ENCODE measurements at places on chromosomes 6 and 20.

GRCh38 chr6:56860475-56860874 lies 94.4 kb upstream of the BEND6 start:
- DNase-seq, result no peak

DNA sequence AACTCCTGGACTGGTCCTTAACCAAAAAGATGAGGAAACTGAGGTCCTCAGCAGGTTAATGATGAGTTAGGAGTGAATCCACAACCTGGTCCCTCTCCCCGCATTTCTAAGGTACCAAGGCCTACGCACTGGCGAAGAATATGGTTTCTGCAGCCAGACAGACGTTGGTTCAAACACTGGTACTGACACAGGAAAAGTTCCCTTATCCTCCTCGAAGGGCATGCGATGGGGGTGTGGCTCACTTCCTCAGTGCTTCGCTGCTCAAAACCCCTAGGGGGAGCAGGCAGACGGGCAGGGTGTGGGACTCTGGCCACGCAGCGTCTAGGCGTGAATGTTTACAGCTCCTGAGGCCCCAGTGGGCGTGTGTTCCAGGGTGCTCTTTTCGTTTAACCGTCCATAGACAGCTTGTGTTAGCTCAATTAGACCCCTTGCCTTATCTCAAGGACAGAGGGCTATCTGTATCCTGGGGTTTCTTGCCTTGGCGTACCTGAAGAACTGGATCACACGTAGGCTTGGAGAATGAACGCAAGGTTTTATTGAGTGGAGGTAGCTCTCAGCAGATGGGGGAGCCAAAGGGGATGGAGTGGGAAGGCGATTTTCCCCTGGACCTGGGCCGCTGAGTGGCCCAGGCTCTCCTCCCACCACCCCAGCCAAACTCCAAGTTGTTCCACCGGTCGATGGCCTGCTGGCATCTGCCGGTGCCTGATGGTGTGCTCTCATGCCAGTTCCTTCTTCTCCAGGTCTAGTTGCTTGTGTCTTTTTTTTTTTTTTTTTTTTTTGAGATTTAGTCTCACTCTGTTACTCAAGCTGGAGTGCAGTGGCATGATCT lies 31.8 kb upstream of the PTPN1 start:
- no peak for DNase-seq

DNA sequence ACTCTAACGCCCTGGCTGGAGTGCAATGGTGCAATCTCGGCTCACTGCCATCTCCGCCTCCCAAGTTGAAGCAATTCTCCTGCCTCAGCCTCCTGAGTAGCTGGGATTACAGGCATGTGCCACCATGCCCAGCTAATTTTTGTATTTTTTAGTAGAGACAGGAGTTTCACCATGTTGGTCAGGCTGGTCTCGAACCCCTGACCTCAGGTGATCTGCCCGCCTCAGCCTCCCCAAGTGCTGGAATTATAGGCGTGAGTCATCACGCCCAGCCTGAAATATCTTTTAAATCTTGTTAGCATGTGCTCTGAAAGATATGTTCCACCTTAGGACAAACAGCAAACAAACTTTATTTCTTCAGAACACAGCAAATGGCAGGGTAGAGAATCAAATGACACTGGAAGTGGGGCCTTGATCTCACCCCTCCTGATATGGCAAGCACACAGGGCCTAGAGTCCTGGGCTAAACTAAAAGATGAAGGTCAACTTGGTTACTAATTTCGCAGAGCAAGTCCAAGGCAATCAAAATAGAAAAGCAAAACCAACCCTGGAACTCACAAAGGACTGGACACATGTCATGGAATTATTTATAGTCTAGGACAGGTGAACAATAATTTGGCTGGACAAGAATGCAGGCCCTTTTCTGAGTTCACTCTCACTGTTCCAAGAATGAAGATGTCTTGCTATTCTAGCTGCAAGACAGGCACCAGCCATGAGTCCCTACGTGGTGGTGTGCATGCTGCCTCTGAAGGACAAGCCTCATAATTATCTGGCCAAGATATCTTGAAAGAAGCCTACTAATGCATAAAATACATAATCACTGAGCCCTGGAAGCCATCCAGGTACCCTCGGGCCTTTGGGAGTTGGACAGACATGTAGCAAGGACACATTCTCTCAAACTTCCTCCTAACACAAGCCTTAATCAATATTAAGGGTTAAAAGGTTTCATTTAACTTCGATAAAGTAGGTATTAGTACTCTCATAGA lies 35.6 kb downstream of the B4GALT5 start:
- no peak for DNase-seq

DNA sequence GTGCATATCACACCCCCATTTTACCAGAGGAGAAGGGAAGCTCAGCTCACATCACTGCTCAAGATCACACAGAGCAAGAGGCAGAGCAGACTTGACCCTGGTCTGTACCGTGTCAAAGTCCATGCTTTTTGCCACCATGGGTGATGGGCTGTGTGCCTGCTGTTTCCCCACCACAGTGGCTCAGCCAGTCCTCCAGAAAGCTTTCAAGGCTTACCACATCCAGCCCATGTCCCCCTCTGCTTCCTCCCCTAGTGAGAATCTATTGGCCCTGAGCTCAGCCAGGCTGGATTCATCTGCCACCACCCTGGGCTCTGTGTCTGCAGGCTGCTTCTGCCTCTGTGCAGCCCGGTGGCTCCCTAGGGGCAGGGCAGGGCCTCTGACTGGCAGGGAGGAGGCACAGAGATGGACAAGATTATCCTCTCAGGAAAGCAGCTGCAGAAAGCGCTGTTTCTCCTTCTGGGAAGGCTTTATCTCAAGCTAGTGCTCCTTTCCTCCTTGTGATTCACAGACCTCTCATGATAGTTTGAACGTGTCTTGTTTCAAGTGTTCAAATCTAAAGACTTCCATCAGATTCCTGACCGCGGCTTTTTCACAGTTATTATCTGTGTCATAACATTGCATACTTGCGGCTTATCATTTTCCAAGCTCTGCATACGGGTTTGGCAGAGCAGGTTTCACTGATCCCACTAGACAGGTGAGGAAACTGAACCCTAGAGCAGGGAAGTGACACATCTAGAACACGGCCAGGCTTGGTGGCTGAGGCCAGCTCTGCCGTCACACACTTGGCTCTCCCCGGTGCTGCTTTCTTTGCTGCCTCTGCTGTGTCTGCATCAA lies 37.4 kb downstream of the VEGFA start:
- DNase-seq, result no peak

DNA sequence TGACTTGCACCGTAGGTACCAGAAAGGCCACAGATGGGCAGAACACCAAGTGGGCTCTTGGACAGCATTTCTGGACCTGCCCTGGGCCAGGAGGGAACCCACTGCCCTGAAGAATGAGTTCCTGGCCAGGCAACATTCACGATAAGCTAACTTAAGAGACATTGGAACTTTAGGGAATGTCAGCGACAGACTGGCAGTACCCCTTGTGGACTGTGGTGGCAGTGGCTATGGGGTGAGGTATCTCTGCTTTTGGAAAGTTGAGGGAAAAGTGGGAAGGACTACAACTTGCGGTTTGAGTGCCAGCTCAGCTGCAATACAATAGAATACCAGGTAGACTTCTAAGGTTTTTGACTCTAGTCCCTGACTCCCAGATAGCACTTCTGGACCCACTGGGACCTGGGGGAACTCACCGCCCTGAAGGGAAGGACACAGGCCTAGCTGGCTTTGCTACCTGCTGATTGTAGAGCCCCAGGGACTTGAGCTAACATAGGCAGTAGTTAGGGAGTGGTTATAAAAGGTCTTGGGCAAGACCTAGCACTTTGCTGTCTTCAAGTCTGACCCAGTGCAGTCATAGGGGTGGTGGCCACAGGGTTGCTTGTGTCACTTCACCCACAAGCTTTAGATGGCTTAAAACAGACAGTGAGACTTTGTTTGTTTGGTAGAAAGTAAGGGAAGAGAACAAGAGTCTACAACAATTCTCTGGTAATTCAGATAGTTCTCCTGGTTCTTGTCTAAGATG lies 617.6 kb downstream of the COL12A1 start:
- DNase-seq, result no peak

- DNase-seq, result no peak
These were observed 5.5 kb downstream of the TRAF3IP2 start for GRCh38 chr6:111600154-111600553.

DNA sequence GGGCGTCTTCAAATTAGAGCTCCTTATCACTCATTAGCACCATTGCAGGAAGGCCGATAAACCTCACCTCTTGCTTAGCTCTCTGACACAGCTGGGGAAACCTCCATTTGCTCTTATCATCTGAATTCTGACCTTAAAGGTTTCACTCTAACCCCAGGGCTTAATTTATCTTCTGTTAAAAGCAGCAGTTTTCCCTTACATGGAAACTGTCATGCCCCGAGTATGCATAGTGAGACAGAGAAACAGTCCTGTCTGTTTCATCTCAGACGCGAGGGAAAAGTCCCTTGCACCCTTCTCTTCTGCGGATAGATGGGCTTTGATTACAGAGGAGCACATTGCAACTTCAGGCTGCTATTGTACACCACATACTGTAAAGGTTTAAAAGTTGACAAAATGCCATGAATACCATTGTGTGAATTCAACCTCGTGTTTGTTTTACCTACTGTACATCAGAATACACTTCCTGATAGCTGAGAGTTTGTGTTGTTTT lies 191.5 kb upstream of the BMP2 start:
- DNase-seq, result no peak

DNA sequence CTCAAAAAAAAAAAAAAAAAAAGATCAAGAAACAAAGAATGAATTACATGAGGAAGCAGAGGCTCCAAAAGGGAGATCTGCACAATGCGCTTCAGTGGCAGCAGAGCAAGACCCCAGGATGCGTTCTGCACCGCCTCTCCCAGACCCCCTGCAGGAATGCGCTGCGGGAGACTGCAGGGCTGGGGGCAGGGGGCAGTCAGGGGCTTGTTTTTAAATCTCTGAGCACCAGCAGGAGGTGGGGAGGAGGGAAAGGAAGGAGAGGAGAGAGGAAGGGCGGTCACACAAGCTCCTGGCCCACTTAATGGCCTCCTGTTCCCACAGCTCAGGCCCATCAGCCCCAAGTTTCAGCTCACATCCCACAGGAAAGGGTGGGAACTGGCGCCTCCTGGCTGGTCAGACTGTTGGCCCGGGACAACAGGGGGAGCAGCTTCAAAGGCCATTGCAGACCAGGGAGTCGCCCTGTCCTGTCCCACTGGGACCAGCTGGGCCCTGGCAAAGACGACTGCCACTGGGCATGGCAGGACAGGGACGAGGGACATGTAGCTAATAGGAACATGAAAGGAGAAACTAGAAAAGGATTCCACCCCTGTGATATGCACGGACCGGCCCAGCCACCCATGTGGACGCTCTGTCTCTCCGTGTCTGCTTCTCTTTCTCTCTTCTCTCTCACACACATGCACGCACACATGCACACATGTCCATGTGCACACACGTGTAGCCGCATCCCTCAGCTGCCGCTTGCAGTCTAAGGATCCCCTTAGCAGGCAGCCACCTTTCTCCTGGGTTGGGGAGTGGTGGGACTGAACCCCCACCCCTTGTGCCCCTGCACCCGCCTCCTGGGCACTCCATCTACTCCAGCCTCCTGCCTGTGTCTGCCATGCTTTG lies 34.7 kb downstream of the TFEB start:
- DNase-seq, result no peak

DNA sequence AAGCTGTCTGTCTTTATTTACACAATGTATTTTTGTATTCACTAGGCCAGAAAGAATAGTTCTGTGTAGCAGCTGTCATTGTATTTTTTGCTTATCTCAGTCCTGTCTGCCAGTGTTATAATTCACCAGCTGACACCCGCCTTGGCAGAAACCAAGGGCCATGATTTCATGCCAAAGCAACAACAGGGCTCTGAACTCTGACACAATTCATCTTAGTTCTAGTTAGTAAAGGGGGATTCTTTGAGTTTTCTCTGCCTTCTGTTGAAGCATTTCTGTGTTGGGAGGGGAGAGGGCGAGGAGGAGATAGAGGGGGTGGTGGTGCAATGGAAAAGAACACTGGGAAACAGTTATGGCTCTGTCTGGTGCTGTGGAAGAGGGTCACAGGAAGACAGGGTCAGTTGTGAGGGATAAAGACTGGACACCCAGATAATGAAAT lies 684.6 kb upstream of the MARCKS start:
- peak; percentile 18 for DNase-seq

DNA sequence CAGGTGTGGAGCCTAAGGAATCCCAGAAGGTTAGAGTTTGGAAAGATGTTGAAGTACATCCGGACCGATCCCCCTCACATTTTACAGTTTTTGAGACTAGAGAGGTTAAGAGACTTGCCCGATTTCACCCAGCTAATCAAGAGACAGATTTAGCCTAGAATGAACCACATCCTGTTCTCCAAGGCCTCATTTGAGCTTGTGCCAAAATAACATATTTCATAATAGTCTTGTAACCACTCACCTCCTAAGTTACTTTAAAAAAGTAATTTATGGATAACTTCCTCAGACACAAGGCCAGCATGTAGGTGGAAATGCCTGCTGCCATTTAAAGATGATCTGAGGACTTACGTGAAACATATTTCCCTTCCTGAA lies 39.8 kb upstream of the ARHGAP18 start:
- no peak for DNase-seq

DNA sequence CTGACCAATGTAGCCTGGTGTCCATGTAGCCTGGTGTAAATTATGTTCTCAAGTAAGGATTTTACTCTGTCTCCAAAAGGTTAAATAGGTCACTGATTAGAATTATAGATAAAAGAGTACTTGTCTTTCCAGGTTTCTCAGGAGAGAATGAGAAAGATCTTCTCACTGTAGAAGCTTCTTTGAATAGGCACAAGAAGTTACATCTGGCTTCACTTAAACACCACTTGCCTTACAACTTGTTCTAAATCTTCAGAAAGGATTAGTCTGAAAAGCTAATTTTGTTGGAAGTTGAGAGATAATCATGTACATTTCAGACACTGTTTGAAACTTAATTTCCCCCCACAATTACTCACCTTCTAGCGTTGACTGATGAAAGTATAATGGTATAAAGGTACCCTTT lies 275.3 kb downstream of the FARS2 start:
- DNase-seq, result no peak

GRCh38 chr20:8578161-8578865 lies 446.2 kb downstream of the PLCB1 start:
- DNase-seq, result no peak

- no peak for DNase-seq
These were observed 67.8 kb upstream of the NNAT start for GRCh38 chr20:37453288-37453687.

- no peak for DNase-seq
These were observed 19.8 kb downstream of the GMPR start for GRCh38 chr6:16257999-16258708.

DNA sequence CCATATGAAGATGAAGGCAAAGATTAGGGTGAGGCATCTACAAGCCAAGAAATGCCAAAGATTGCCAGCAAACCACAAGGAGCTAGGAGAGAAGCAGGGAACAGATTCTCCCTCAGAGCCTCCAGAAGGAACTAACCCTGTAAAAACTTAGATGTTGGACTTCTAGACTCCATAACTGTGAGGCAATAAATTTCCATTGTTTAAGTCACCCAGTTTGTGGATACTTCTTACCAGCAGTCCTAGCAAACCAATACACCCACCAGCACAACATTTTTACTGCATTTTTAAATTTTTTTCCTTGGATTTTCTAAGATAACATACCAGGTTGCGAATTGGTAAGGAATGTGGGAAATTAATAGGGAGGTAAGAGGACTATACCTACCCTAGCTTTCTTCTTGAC lies 47.8 kb upstream of the EYA4 start:
- DNase-seq, result no peak
